ENCODE measurements at places on chromosomes 11 and 22. TPM values are rescaled to one million over a fixed set of nuclear protein-coding genes. Genes with fewer than 3 reads are reported as not detected.

- DNase-seq = no peak
Measured at GRCh38 chr11:66259956-66260355, 8.5 kb upstream of the RAB1B start.

The MYOD1 gene
- 100 TPM for polyA plus RNA-seq

- DNase-seq = no peak
Measured at GRCh38 chr11:59261150-59261549, 48.4 kb upstream of the MPEG1 start.

The SLC15A3 gene
- polyA plus RNA-seq = 27.9 TPM

The GAL gene
- polyA plus RNA-seq = not detected

The ADAMTS8 gene
- polyA plus RNA-seq = 9.5 TPM

GRCh38 chr11:124398924-124399323 lies at the start of gene OR8B3:
Gene OR8B3 (minus strand): TSS chr11:124399024. CDS start chr11:124397351, 1,673 bp downstream.
- no peak for DNase-seq

GRCh38 chr11:75277991-75278790 lies 37.6 kb downstream of the TPBGL start:
- DNase-seq = no peak

DNA sequence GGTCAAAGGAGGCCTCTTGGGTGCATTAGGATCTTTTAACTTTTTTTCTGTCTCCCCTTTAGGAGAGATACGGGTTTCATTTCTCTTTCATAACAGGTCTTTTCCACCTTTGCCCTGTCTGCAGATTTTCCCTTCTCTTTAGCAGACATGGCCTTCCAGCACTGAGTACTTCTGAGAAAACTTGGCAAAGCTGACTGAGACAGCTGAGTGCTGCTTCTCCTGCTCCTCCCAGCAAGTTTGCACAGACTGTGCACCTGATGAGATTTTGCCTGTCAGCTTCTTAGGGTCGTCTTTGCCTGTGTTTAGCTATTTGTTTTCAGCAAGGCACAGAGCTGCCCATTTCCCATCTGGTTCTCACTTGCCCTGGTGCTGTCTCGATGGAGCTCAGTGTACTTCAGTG lies 87.5 kb upstream of the TBCEL start:
- no peak for DNase-seq

DNA sequence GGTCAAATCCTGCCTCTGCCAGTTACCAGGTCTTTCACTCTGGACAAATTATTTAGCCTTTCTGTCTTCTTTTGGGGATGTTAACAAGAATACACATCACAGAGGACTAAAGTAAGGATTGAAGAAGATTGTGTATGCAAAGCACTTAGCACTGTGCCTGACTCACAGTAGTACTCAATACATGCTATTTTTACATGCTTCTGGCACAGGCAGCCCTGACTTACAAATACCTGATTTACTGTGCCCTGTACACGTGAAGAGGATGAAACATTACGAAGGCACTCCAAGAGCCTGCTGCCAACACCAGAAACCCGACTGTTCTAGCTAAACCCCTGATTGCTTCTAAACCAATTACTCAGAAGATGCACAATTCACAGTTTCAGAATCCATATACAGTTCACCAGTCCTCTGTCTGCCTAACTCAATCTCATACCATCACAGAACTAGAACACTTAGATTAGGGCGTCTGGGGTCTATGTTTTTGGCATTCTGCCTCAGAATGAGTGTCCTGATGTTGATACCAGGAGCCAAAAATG lies 300.9 kb upstream of the DDI1 start:
- DNase-seq = no peak

The SCO2 gene
- 6.1 TPM for polyA plus RNA-seq

The ABCC8 gene
- polyA plus RNA-seq = 3.5 TPM

The INS gene
- polyA plus RNA-seq = not detected

The CBLIF gene
- not detected for polyA plus RNA-seq

The RIMBP3C gene
- polyA plus RNA-seq = 0.41 TPM

GRCh38 chr22:33786149-33786548 lies 134.1 kb downstream of the LARGE1 start:
- DNase-seq = no peak

GRCh38 chr11:8870411-8871170 lies 40.4 kb upstream of the AKIP1 start:
- DNase-seq = peak; percentile 86

DNA sequence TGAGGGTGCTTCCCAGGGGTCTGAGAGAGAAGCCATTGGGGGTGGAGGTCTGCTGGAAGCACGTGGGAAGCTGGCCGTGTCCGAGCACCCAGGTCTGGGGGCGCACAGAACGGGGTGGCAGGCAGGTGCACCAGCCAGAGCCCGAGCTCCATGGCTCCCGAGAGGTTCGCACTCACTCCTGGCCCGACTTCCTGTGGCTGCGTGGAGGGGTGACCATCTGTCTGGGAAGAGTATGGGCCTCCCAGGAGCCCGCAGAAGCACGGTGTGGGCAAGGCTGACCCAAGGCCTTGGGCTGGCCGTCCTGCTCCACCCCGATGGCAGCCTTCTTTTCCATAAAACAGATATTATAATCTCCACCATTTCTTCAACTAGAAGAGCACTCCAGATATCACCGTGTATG lies 256.0 kb upstream of the B3GAT1 start:
- DNase-seq = no peak

The DPP3 gene
- 25.7 TPM for polyA plus RNA-seq

DNA sequence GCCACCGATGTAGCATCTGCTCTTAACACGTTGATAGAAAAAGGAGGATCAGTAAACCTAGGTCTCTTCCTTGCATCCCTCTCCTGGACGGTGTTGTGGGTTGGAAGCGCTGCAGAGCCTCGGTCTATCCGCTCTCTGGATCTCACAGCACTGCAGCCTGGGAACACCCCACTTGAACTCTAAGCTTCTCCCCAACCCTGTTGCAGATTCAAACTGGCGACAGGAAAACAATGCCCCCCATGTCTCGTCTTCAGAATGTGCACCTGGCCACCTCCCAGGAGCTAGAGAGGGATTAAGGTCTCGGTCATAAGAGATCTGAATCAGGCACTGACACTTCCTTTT lies 454 bp downstream of the TMEM218 start:
- DNase-seq = no peak

GRCh38 chr11:69703768-69704507 lies at the start of gene FGF19:
Gene FGF19 (minus strand): TSS chr11:69704022. CDS start chr11:69703876, 146 bp downstream.
- no peak for DNase-seq

GRCh38 chr11:12245091-12245490 lies 132.3 kb upstream of the PARVA start:
- DNase-seq = no peak

The LAYN gene
- 4.2 TPM for polyA plus RNA-seq

DNA sequence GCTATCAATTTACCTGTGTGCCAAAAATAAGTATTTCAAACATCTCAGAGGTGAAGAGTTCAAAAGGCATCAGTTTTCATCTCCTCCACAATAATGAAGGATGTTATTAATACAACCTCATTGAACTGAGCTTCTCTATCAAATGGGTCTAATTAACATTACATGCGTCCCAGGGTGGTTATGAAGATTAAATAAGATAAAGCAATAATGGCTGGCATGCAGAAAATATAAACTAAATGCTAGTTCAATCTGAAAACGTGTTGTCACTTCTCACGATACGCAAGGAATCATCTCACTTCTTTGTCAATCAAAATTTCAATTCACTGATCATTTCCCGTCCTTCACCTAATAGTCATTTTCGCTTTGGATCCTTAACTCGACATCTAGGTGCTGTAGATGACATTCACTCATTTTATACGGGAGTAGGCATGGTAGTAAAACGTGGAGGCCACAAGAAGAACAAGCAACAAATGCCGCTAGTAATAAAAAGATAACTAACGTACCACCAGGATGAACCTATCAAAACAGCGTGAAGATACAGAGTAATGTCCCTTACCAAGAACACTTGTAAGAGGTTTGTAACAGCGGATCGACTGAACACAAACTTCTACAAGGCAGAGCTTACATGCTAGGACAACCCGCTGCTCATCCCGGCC lies 918 bp downstream of the CHORDC1 start:
- no peak for DNase-seq

The C2CD2L gene
- polyA plus RNA-seq = 8.0 TPM

GRCh38 chr11:42772886-42773285 lies 538.9 kb upstream of the API5 start:
- no peak for DNase-seq

DNA sequence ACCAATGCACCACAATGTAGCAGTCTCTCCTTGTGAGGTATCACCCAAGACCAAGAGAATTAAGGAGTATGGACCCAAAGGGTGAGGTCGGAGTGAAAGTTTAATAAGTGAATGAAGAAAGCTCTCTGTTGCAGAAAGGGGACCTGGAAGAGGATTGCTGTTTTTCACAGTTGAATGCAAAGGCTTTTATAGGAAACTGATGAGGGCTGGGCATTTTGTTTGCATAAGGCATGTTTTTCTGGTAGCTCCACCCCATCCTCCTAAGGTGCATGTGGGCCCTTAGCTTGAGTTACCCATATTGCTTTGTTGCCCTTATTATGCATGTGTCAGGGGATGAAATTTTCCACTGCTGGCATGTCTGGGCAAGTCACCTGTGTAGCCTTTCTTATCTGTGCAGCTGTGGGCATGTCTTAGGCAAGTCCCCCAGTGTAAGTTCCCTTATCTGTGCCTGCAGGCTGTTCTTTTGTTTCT lies 64.7 kb downstream of the BDNF start:
- no peak for DNase-seq

DNA sequence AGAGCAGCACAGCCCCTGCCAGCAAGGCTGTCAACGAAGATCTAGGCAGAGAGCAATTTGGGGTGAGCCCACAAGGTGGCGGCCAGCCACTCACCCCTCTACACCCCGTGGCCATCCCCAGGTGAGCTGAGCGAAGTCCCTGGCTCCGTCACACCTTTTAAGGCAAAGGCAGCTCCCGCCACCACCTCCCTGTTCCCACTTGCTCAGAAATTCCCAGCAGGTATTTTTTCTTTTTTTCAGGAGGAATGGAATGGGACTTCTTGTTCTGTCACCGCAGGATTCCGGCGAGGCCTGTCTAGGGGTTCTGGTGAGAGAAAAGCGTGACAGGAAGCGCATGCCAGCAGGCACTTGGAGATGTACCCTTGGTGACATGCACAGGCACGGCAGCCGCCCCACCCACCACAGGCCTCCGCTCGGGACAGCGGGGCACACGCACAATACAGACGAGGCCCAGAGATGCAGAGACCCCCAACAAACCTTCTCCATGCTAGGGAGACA lies 10.0 kb downstream of the RPL3 start:
- DNase-seq = no peak

- no peak for DNase-seq
Measured at GRCh38 chr11:2096919-2097301, 42.3 kb downstream of the IGF2 start.

DNA sequence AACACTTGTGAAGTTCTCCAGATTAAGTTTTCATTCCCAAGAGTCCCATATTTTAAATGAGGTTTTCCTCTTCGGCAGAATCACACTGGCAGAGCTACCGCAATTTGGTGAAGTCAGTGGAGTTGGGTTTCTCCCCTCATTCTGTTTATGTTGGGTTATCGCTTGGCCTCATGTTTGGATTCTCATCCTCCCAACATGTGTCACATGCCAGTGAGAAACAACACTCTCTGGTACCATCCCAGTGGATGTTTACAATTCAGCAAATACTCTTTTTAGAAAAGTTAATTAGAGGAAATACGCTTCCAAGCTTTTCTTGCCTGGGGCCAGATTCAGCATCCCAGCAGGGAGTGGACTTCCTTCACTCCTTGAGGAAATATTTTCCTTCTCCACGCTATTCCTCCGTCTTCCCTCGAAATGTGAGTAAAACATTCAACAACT lies 2.1 kb downstream of the PAMR1 start:
- peak; percentile 56 for DNase-seq

GRCh38 chr11:121311373-121311772 lies 18.8 kb downstream of the SC5D start:
- no peak for DNase-seq

- DNase-seq = no peak
Measured at GRCh38 chr11:2256951-2257700, 13.3 kb downstream of the ASCL2 start.

DNA sequence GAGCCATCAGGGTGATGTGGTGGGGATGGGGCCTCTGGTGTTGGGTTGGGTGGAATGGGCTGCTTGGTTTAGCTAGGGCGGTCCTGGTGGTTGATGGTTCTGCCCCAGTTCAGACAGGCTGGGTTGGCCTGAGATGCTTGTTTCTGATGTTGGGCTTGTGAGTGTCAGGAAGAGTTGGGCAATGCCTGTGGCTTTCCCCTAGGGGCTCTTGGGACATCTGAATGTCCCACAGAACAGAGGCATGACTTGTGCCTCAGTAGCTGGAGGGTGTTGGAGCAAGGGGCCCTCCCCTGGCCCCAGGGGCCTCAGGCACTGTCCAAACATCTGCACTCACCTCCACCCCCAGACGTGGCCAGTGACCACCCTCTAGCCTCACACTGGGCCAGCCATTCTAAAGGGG lies 14.0 kb upstream of the CTSD start:
- no peak for DNase-seq

DNA sequence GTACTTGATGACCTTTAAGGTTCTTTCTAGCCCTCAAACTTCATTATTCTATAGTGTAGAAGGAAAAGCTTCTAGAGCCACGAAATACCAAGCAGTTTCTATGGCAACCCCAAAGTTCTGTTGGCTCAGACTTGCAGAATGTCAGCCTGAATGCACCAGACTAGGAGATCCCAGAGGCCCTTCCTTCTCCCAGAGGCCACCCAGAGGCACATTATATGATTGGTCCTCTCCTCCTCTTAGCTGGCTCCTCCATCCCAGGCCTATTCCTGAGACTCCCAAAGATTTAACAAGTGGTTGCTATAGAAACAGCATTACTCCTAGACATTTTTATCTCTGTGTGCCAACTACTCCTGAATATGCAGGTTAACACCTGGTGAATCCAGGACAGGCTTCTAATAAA lies 69.2 kb upstream of the CCDC90B start:
- DNase-seq = no peak
